ENCODE measurements at places on chromosomes 3 and 15. TPM values are rescaled to one million over a fixed set of nuclear protein-coding genes. Genes with fewer than 3 reads are reported as not detected.

- DNase-seq, result no peak
Measured at GRCh38 chr3:109553591-109554371, 216.4 kb upstream of the DPPA4 start.

- DNase-seq, result no peak
Measured at GRCh38 chr15:100332231-100332630, 9.5 kb downstream of the ADAMTS17 start.

- no peak for DNase-seq
Measured at GRCh38 chr3:181253796-181254195, 264.3 kb upstream of the DNAJC19 start.

- peak; percentile 80 for DNase-seq
Measured at GRCh38 chr15:90001062-90001682, at the start of gene ZNF710. Gene ZNF710 (plus strand): TSS chr15:90001324. CDS start chr15:90067138, 65,814 bp downstream.

DNA sequence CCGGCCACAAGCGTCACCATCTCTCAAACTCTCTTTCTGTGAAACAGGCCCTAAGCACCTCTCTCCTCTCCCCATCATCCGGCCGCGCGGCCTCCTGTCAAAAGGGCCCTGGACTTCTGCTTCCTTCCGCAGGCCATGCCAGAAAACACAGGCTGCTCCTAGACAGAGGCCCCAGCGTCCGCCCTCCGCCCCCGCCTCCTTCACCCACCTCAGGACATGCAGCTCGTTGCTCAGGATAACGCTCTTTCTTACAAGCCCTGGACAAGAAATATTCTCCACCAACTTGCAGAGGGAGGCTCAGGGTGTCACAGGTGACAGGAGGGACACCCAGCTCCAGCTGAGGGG, 212.0 kb downstream of the XXYLT1 start:
- no peak for DNase-seq

GRCh38 chr3:165770781-165771180, 66.4 kb downstream of the BCHE start:
- no peak for DNase-seq

DNA sequence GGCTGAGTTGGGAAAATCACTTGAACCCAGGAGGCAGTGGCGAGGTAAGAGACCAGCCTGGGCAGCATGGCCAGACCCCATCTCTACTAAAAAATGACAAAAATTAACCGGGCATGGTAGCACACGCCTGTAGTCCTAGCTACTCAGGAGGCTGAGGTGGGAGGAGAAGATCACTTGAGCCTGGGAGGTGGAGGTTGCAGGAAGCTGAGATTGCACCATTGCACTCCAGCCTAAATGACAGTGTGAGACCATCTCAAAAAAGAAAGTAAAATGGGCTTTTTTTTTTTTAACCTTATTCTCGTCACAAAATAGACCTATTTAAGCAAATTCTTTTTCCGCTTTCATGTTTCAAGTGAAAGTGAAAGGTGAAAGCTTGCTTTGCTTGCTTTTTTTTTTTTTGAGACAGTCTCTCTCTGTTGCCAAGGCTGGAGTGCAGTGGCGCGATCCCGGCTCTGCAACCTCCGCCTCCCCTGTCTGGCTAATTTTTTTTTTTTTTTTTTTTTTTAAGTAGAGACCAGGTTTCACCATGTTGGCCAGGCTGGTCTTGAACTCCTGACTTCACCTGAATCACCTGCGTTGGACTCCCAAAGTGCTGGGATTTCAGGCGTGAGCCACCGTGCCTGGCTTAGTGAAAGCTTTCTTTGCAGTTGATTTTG, 3.6 kb downstream of the PDIA3 start:
- no peak for DNase-seq

DNA sequence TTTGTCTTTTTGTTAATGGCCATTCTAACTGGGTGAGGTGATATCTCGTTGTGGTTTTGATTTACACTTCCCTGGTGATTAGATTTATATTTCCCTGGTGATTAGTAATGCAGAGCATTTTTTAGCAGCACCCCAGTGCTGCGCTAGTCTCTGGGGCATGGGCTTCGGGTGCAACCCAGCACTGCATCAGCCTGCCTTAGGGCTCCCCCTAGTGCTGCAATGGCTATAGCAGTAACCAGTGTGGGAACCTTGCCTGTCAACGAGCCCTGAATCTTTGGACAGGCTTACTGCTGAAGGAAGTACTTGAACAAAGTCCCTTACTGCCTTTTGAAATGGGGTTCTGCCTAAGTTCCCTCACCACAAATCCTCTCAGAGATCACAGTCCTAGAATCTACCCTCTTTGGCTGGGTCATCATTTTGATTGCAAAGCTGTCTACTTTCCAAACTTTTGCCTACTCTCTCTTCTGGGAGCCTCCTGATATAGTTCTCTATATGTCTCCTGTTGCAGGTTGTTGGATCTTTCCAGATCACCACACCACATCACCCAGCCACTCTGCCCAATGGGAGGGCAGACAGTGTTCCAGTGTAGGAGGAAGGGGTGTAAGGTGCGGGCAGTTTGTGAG, 79.2 kb upstream of the CCNL1 start:
- DNase-seq, result peak; percentile 63

- no peak for DNase-seq
Measured at GRCh38 chr3:89358281-89358680, 250.9 kb downstream of the EPHA3 start.

DNA sequence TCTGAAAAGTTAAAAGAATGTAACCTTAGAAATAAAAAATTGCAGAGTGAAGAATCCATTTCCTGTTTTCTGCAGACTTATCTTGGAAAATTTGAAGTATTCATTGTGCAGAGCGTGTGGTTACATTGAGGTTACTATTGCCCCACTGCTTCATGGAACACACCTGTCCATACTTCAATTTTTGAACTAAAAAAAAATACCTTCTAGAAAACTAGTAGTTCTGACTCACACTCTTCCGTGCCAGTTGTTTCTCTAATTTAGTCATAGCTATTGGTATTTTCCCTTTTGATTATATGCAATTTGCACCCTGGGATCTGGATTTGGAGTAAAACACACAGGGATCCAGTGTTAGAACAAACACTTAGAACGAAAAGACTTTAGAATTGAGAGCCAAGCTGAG, 111.8 kb upstream of the LYSMD4 start:
- DNase-seq, result peak; percentile 25

- peak; percentile 65 for DNase-seq
Measured at GRCh38 chr3:40191850-40192448, 117.6 kb upstream of the EIF1B start.

DNA sequence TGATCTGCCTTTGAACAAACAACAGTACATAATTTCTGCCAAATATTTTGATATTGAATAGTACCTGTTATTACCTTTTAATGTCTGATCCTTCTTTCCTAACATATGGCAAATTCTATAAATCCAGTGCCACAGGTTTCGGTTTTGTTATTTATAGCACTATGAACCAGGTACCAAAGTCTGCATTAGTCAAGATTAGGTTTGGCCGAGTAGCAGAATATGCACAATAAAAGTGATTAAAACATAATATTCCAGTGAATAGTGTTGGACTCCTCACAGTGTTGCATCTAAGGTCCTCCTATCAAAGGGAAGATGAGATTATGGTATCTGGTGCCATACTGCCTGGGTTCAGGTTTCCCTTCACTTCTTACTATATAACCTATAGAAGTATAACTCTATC, 599.0 kb downstream of the ZPLD1 start:
- no peak for DNase-seq

DNA sequence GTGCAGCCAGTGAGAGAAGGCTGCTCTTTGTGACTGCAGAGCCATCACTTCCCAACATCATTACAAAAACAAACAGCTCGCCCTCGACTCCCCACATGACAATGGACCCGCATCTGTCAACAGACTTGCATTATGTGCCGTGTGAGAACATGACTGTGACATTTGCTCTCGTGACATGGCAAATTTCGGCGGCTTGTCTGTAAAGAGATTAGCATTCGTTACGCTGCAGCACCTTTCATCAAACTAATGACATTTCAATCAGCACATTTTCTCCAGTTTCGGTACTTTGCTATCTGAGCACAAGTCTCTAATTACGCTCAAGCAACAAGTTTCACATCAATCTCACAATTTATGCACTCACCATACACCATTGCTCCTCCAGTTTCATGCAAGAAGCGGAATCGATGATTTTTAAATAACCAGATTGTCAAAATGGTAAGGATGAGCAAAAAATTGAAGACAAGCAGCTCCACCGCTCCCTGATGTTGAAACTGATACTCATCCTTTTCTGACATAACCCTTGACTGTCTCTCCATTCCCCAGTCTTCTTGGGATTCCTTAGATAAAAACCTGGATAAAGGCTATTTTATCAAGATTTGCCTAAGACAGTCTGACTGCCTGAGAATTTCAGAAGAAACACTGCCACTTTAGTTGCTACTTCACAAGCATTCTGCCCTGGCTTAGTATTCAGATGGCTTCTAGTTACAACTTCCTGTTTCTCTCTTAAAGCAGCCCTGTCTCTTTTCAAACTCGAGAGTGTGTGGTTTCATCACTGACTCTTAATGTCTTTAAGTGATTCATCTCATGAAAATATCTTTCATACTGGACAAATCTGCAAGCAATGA, at the start of gene SLC9A9:
TSS of gene SLC9A9 (minus strand) at position 682 of the 845 bp plus-strand sequence. CDS start at position 536, 146 bp downstream.
- DNase-seq, result peak; percentile 73

DNA sequence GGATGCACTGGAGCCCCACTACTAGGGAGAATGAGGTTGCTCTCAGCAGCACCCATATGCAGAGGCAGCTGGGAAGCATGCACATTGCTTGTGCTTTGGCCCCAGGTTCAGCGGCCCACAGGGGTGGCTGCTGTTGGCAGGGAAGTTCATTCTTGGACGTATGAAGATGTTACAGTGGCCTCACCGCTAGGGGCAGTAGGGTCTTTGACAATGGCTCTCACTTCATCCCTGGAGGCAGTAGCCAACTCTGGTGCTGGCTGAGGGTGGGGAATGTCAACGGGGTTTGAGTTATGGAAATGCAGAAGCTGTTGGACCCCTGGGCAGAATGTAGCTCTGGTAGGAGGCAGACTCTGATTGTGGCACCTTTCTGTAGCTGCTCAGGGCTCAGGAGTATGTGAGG, 279.9 kb downstream of the SCAPER start:
- DNase-seq, result no peak

DNA sequence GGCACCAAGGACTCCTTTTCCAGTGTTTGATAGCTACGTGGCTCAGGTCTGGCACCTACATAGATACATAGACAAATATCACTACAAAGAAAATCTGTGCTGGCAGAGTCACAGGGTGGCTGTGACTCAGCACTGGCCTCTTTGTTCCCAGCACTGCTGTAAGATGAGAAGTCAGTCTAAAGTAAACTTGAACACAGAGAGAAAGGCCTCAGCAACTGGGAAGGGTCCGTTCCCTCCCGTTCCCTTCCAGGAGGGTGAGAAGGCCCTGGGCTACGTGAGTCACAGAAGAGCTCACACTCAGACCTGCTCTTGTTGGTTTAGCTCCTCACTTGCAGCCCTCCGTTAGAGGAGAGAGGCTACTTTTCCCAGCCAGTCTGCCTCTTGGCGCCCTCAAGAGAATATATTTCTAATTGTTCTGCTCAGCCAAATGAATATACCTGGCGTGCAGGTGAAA, 23.1 kb downstream of the ANXA2 start:
- DNase-seq, result peak; percentile 95

GRCh38 chr3:42195879-42196330, 70.1 kb downstream of the CCK start:
- no peak for DNase-seq

- no peak for DNase-seq
Measured at GRCh38 chr3:45026038-45026437, at the start of gene CLEC3B. Gene CLEC3B (plus strand): TSS chr3:45026303. CDS start chr3:45026363, 60 bp downstream.

DNA sequence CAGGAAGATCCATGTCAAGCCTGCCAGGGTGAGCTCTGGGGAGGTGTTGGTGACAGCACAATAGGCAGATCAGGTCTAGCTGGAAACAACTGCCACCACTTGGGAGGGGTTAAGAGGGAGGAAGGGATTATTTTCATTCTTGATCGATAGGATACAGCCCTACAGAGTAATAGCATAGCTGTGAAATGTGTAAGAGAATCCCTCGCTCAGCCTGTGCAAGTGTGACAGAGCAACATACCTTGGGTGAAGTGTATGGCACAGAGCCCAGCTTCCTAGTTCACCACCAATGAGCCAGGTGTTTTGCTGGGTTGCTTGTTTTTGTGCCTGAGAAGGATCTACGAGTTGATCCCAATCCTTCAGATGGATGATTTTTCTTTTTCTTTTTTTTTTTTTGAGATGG, 9.2 kb upstream of the DCUN1D1 start:
- no peak for DNase-seq

GRCh38 chr3:176574786-176575185, 622.5 kb downstream of the TBL1XR1 start:
- DNase-seq, result no peak

DNA sequence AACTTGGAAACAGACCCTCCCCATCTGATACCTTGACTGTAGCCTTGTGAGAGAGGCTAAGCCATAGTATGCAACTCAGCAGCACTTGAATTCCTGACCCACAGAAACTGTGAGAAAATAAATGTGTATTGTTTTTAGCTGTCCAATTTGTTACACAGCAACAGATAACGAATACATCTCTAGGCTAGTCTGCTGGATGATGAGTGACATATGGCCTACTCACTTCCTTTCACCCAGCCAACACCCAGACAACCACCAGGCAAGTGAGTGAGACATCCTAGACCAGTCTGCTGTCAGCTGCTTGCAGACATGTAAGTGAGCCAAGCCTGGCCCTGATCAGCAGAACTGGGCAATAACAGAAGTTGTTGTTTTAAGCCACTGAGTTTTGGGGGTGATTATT, 19.2 kb upstream of the SMAD6 start:
- DNase-seq, result peak; percentile 9

DNA sequence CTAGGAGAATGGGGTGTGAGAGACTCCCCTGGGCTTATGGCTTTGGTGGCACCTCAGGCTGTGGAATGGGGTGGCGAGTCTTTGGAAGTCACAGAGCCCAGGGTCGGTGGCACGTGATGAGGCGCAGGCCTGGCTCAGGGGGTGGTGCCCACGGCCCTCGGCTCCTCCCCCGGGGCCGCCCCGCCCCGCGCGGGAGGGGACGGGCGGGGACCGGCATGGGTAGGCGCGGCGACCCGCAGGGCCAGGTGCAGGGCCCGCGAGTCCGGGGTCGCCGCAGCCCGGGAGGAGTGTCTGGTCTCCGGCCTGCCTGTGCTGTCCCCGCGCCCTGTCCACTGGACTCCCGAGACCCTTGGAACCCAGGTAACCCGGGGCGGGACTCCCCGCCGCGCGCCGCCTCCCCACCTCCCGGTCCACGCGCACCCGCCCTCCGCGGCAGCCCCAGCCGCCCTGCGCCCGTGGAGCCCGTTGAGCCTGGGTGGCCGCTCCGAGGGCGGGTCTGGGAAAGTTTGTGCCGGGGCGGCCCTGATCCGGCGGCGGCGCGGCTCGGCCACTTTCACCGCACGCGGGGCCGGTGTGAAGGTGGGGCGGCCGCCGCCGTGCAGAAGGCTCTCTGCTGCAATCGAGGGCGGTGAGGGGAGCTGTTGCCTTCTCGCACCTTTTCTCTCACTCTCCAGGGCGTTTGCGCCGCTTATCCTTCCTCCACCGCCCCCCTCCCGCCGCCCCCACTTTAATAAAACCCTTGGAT, at the start of gene PAQR5:
TSS of gene PAQR5 (plus strand) at position 216 of the 745 bp plus-strand sequence. CDS start 61,169 bp downstream, outside the sequence.
- DNase-seq, result peak; percentile 67

Gene PRR20G
- total RNA-seq, result not detected

Gene COL6A5
- total RNA-seq, result not detected

Gene CYP1A2
- total RNA-seq, result not detected

Gene ZNF717
- total RNA-seq, result 7.0 TPM

Gene LSM3
- 11.4 TPM for total RNA-seq

Gene DZIP1L
- 5.5 TPM for total RNA-seq

Gene GRAMD2A
- not detected for total RNA-seq

Gene C3orf52
- 18.6 TPM for total RNA-seq

Gene C2CD4A
- not detected for total RNA-seq

Gene CHST2
- total RNA-seq, result 5.1 TPM

Measured in myocyte (in vitro differentiated cells).